A549 treated with CpdA at 1 μM for 4 hours (cell line): ENCODE measurements at places on chromosomes 11 and 22. TPM values are rescaled to one million over a fixed set of nuclear protein-coding genes. Genes with fewer than 3 reads are reported as not detected.

The PVALB gene
- not detected in 5 replicates for total RNA-seq

The UCP2 gene
- total RNA-seq = 60.1 to 93.0 TPM (median 67.0 TPM) in 5 replicates

The KCNJ4 gene
- 0.07 to 0.20 TPM (median 0.11 TPM) in 5 replicates for total RNA-seq

The OLFML1 gene
- 0.02 TPM in 1 of 5 replicates, not detected in the others for total RNA-seq

The SPDYC gene
- total RNA-seq = not detected in 5 replicates

The SAA2 gene
- total RNA-seq = 0.07 TPM in 1 of 5 replicates, not detected in the others
